ENCODE measurements at places on chromosomes 16 and 17.

- DNase-seq, result no peak
Measured at GRCh38 chr17:78300962-78301820, 58.7 kb downstream of the SOCS3 start.

DNA sequence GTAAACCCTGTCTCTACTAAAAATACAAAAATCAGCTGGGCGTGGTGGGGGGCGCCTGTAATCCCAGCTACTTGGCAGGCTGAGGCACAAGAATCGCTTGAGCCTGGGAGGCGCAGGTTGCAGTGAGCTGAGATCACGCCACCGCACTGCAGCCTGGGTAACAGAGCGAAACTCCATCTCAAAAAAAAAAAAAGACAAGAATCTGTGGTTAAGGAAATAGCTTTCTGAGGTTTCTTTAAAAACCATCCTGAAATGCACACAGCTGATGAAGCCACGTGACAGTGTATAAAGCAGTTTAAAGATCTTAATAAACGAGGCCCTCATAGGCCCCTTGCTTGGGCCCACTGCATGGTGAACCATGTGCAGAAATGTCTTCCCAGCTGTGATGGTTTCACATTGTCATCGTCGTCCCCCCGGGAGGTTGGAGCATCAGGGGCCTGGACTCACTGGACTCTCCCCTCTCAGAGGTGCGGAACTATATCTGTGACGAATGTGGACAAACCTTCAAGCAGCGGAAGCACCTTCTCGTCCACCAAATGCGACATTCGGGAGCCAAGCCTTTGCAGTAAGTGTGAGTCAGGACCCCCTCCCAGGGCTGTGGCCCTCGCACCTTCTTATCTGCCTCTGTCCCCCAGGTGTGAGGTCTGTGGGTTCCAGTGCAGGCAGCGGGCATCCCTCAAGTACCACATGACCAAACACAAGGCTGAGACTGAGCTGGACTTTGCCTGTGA lies 16.2 kb downstream of the ZNF276 start:
- no peak for DNase-seq

GRCh38 chr16:13463619-13464018 lies 456.3 kb upstream of the ERCC4 start:
- DNase-seq, result no peak

DNA sequence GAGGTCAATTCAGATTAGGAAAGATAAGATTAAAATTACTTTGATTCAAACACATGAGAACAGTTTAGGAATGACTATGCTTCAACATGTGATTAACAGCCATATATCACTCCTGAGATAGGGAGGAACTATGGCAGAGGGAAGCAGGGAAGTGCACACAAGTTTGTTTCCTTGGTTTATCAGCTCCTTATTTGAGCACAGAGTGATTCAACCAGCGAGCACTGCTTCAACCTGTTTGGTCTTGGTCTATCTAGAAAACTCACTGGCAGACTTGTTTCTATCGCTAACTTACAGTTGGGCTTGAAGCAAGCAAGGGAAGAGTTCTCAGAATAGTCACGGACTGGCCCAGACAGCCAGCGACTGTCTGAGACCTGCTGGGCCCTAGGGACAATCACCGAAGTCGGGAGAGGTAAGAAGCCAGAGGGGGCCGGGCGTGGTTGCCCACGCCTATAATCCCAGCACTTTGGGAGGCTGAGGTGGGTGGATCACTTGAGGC lies 23.5 kb downstream of the TUBG1 start:
- DNase-seq, result no peak

GRCh38 chr17:47323382-47324223 lies at the start of gene EFCAB13:
EFCAB13 (plus strand) TSS chr17:47323955; CDS start chr17:47328354, 4,399 bp downstream.
- DNase-seq, result peak; percentile 95

DNA sequence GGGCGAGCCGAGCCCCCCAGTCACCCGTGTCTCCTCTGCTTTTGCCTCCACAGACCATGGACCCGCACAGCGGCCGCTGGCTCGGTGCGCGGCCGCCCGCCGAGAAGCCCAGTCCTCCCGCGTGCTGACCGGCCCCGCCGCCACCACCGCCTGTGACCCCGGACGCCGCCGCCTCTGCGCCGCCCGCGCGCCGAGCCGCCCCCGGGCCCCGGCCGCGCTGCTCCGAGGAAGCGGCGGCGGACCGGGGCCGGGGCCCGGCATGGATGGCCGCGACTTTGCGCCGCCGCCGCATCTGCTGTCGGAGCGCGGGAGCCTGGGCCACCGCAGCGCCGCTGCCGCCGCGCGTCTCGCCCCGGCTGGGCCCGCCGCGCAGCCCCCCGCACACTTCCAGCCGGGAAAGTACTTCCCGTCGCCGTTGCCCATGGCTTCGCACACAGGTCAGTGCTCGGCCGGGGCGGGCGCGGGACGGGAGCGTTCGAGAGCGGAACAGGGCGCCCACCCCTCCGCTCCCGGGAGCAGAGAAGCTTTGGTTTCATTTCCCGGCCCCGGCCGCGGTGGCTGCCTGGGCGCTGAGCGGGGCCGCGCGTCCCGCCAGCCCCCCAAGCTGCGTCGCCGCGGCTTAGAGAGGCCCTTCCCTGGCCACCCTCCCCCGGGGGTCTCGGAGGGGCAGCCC lies 4.4 kb downstream of the BAHCC1 start:
- no peak for DNase-seq

DNA sequence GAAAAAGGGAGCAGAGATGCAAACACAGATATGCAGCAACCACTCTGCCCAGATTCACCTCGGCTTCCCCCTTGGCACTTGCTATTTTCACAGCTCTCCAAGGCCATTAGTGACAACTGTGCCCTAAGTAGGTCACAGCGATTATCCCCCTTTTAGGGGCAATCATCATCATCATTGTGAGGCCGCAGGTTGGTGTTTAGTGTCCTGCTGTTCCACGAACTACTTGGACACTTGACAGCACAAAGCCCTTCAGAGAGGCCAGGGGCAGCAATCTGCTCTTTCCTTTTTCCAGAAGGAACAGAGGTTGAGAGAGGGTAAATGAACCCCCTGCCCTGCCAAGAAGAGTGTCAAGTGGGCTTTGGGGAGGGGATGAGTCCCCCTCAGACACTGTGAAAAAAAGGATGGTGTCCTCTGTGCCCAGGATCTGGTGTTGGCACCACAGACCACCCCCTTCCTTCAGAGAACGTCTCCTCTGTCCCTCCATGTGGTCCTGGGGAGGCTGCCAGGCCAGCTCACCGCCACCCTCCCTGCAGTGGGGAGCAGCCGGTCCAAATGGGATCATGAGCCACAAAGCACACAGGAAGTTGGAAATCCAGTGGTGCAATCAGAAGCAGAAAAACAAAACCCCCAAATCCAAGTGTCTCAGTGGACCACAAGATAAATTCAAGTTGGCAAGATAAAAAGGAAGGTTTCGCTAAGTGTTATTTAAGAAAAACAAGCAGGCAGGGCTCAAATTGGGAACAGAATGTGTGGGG lies 78.4 kb upstream of the MED9 start:
- DNase-seq, result no peak

DNA sequence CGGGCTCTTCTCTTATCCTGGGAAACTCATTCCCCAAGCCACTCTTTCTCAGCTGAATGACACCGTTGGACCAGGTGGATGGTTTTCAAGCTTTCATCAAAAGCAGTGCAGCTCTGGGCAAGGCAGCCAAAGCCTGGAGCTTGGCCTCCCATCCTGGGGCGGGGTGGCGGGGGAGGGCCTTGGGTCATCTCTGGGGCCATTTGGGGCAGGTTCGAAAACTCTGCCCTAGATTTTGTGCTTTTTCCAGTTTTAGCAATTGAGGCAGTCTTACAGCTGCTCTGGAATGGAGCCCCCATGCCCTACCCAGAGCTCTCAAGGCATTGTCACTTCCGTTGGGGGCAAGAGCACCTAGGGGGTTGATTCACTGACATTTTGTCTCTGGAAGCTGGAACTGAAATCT lies 9.1 kb downstream of the MPRIP start:
- no peak for DNase-seq

GRCh38 chr17:36085765-36086164 lies 4.2 kb downstream of the CCL3 start:
- peak; percentile 55 for DNase-seq

DNA sequence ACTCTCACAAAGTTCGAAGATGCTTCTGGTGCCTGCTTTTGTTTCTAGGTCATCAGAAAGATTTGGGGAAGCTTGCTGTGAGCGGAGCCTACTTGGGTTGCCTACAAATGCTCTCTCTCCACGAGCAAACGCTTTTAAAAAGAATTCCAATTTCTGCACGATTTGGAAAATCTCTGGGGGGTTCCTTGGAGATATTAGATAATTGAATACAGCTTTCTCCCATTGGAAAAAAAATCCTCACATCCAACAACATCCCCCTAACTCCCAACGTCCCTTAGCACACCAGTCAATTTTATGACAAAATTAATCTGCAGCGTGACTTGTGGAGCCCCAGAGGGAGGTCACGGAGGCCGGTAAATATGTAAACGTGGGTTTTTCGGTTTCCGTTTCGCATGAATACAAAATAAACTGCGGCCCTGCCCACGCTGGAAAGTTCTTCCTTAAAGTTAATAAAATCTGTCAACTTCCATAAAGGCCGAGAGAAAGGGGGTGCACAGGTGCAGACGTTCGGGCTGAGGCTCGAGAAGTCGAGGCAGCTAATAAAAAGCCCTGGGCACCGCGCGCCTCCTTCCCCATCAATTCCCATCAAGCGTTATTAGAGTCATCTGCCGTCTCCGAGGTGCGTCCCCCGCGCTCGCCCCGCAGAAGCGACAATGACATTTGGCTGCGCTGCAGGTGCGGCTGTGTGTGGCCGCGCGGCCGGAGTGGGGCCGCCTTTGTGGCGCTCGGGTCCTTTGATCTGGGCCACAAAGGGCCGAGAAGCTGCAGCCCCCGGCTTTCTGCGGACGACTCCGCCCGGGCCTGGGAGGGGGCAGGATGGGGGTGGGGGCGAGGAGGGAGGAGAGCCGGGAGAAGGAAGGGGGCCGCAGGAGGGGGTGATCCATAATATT lies 37.6 kb downstream of the SALL1 start:
- no peak for DNase-seq

GRCh38 chr17:21814776-21815175 lies 122.5 kb downstream of the KCNJ18 start:
- DNase-seq, result no peak

DNA sequence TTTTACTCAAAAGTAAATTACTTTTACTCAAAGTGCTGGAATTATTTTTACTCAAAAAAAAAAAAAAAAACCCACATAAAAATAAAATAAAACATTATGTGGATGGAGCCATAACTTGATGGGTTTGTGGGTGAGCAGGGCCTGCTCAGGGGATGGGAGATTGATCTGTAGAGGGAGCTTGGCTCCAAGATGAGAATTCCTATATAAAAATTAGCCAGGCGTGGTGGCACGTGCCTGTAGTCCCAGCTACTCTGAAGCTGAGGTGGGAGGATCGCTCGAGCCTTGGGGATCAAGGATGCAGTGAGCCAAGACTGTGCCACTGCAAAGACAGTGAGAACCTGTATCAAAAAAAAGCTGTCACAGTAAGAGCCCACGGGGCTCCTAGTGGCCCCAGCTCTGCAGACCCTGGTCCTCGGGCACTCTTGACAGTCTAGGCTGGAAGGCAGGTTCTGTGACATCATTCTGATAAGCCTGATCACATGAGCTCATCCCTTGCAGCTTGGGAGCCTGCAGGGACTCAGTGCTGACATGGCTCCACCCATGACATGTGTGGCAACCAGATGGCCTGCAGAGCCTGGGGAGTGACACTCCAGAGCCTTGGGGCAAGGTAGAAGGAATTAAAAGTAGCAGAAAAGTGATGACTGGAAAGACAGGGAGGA lies 42.5 kb downstream of the ST3GAL2 start:
- no peak for DNase-seq

- DNase-seq, result peak; percentile 80
Measured at GRCh38 chr17:38704606-38705522, at the start of gene MLLT6. MLLT6 (plus strand) TSS chr17:38705273; CDS start chr17:38705633, 360 bp downstream.

GRCh38 chr16:57649443-57649751 lies 18.7 kb upstream of the ADGRG3 start:
- no peak for DNase-seq

DNA sequence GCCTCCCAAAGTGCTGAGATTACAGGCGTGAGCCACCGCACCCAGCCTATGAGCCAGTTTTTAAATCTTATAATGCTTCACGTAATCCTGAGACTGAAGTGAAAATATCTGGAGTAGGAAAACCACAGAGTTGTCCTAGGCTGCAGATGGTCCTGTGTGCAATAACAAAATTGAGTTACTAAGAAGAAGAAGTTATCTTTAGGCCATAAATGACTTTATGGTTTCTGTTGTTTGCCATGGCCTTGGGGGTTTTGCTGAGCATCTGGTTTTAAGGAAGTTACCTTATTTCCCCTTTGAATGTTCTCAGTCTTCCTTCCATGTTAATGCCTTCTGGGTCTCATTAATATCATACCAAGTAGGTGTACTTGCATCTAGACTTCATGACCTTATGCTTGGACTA lies 16.5 kb downstream of the NMT1 start:
- DNase-seq, result no peak

DNA sequence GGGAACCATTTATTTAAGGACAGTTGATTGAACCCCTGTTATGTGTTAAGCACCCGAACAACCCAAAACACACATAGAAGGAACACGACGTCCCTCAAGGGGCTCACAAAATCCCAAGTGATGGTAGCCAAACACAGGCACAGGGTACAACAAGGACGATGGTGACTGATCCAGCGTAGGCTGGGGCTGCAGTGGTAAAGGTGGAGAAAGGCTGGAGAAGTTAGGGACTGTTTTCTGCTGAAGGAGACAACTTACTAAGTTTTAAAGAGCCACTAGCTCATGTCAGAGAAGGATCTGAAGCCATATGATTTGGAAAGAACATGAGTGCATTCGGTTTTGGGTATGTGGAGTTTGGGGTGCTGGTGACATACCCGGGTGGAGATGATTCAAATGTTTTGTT lies 229.6 kb upstream of the TNRC6C start:
- DNase-seq, result no peak

GRCh38 chr16:11602321-11602720 lies 15.6 kb upstream of the LITAF start:
- DNase-seq, result no peak

- DNase-seq, result peak; percentile 23
Measured at GRCh38 chr16:56824331-56824730, 40.7 kb upstream of the SLC12A3 start.

GRCh38 chr17:5758651-5759050 lies 174.3 kb upstream of the NLRP1 start:
- DNase-seq, result no peak

Data from body of pancreas (tissue), 4 donors.